ENCODE measurements at places on chromosomes 16 and 17.
A peak's percentile ranks its signal among the peaks of the same experiment; 100 is the strongest.

GRCh38 chr16:81219151-81219550 lies 19.3 kb upstream of the BCO1 start:
- DNase-seq: no peak

GRCh38 chr17:340074-340473 lies 12.5 kb downstream of the RPH3AL start:
- DNase-seq: peak; percentile 57

DNA sequence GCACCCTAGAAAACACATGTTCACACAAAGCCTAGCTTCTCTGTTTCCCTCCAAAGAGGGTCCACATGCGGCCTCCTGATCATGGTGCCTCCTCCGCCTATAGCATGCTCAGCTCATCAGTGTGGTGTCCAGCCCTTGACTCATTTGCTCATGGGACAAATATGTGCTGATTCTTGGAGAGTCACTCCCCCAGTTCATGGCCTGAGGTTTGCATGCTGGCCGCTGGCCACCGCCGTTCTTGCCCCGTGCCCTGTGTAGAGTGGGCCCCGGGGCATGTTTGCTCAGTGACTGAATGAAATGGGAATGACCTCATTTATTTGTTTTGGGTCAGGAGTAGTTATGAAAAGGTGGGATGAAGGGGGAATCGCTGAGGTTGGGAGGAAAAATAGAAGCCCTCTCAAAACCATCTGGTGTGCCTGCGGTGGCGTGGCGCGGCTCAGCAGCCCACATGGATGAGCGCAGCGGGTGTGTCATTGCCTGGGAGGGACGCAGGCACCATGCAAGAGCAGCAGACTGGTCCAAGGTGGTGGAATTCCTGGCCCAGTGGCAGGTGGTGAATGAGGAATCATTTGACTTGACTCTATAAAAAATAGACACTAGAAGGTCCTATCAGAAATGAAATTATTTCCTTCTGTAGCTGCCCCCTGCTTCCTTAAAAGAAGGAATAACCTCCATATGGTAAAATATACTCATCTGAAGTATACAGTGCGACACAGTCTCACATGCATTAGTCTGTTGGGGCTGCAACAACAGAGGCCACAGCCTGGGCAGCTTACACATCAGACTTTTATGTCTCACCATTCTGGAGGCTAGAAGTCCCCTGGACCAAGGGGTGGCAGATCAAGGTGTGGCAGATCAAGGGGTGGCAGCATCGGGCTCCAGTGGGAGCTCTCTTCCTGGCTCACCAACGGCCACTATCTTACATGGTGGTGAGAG lies 31.7 kb downstream of the CRISPLD2 start:
- peak; percentile 93 for DNase-seq

DNA sequence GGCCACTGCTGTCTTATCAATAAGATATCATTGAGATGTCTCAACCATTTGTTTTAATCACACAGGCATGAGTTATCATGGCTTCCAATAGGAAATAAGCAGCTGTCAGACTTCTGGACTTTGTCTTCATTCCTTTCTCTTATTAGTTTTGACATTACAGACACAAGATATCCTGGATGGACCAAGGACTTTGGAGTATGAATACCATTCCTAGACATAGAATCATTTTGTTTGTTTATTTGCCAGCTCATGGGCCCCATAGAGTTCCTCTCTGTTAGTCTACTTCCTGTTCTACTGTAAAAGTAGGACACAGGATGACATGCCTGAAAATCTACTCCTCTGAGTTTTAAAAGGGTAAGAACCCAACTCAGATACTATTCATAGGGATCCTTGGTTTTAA lies 77.7 kb upstream of the KCNJ16 start:
- DNase-seq: no peak
